ENCODE measurements at places on chromosomes 12 and 14.
A peak's percentile ranks its signal among the peaks of the same experiment; 100 is the strongest.

- DNase-seq, result no peak
Measured at GRCh38 chr14:72942934-72943333, 16.7 kb downstream of the DCAF4 start.

- no peak for DNase-seq
Measured at GRCh38 chr14:83101846-83102245, 1568.2 kb upstream of the SEL1L start.

GRCh38 chr12:31390991-31391390 is 65.0 kb upstream of the SINHCAF start:
- DNase-seq, result no peak

- no peak for DNase-seq
Measured at GRCh38 chr12:130982565-130983225, 29.0 kb downstream of the ADGRD1 start.

- DNase-seq, result no peak
Measured at GRCh38 chr12:131041216-131041967, 87.7 kb downstream of the ADGRD1 start.

DNA sequence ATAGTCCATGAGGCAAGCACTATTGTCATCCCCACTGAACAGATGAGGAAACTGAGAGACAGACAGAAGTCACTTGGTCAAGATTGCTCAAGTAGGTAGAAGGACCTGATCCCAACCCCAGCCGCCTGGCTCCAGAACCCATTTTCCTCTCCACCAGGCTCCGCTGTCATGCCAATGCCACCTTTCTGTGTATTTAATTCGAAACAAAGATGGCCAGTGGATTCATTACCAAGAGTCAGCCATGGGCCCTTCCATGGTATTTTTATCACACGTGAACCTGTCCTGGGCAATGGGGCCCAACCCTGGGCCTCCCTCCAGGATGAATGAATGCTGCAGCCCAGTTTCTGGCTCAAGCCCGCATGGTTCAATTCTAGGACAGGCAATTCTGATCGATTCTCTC is 673.4 kb downstream of the BCL11B start:
- DNase-seq, result no peak

DNA sequence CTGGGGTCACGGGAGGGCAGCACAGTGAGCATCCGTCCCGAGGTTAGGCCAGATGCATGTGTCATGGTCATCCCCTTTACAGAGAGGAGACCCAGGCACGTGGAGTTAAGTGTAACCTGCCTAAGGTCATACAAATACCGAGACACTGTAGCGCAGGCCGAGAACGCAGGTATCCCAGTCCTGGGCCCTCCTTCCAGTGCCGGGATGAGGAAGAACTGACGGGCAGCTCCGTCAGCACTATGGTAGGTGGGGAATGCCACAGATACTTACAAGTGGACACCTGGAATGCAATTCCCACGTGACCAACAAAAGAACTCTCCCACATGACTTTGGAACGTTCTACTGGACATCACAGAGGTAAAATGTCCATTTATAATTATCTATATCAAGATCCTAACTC is 8.7 kb upstream of the TMEM229B start:
- no peak for DNase-seq

- DNase-seq, result peak; percentile 74
Measured at GRCh38 chr12:130126023-130126432, 36.2 kb upstream of the FZD10 start.

DNA sequence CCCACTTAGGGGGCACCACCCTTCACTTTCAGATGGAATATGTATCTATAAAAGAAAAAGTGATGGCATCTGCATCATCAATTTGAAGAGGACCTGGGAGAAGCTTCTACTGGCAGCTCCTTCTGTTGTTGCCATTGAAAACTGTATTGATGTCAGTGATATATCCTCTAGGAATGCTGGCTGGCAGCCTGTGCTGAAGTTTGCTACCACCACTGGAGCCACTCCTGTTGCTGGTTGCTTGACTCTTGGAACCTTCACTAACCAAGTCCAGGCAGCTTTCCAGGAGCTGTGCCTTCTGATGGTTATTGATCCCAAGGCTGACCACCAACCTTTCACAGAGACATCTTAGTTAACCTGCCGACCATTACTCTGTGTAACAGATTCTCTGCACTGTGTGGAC is 44.7 kb downstream of the RIMKLB start:
- DNase-seq, result no peak

- DNase-seq, result no peak
Measured at GRCh38 chr12:95316798-95317197, 99.2 kb downstream of the VEZT start.

- DNase-seq, result no peak
Measured at GRCh38 chr14:31013841-31014240, 11.6 kb upstream of the AP4S1 start.

DNA sequence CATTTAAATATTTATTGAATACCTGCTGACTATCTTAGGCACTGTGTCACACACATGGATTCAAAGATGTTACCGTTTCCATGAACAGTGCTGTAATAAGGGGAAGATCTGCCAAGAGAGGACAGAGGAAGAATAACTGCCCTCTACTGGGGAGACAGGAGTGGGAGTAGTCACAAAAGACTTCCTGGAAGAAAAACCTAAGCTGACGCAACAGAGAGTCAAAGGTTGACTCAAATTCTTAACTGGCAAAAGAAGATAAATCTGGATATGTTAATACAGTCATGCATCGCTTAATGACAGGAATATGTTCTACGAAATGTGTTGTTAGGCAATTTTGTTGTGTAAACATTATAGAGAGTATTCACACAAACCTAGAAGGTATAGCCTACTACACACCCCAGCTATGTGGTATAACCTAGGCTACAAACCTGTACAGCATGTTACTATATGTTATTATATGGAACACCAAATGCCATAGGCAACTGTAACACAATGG is 51.5 kb downstream of the DCAF5 start:
- DNase-seq, result peak; percentile 64

- no peak for DNase-seq
Measured at GRCh38 chr12:62250671-62251608, 9.3 kb upstream of the USP15 start.

DNA sequence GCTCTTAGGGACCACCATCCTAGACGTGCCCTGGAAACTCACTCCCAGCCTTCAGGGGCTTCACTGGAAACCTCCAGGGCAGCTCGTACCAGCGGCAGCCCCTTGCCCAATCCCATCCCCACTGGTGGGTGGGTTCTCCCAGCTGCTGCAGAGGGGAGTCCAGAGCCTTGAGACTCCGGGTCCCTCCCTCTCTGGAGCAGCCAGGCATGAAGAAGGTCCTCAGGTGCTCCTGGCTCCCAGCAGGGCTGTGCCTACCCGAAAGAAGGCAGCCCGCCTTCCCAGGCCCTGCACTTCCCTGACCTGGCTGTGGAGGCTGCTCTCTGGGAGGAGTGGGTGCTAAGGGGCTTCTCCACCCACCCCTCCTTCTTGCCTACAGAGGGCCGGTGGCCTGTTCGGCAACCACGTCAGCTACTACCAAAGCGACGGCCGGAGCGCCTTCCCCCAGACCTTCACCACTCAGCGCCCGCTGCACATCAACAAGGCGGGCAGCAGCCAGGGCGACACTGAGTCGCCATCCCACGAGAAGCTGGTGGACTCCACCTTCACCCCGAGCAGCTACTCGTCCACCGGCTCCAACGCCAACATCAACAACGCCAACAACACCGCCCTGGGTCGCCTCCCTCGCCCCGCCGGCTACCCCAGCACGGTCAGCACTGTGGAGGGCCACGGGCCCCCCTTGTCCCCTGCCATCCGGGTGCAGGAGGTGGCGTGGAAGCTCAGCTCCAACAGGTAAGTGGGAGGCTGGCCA is 115.5 kb upstream of the FKBP4 start:
- no peak for DNase-seq

GRCh38 chr14:22479132-22479531 is 109.9 kb downstream of the DAD1 start:
- DNase-seq, result no peak

DNA sequence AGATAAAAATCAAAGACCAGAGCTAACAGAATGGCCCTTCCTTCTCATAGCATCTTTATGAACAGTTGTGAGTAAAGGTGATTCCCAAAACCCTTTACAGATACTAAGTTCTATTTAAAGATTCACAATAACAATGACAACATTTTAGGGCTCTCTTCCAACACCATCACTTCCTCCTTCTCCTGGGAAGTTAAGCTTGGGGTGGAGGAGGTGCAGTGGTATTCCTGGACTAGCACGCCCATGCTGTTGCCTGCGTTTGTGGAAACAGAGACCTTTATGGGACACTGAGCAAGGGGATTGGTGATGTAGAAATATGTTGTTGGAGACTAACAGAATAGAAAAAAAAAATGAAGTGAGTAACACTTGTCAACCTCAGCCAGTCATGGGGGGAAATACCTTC is 22.5 kb downstream of the SYNE2 start:
- DNase-seq, result no peak

DNA sequence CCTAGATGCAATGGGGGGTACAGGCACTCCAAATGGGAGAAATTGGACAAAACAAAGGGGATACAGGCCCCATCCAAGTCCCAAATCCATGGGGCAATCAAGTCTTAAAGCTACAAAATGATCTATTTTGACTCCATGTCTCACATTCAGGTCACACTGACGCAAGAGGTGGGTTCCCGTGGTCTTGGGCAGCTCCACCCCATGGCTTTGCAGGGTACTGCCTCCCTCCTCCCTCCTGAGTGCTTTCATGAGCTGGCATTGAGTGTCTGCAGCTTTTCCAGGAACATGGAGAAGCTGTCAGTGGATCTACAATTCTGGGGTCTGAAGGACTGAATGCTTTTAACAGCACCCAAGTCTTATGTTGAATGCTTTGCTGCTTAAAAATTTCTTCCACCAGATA is 274.5 kb upstream of the LRIG3 start:
- no peak for DNase-seq

DNA sequence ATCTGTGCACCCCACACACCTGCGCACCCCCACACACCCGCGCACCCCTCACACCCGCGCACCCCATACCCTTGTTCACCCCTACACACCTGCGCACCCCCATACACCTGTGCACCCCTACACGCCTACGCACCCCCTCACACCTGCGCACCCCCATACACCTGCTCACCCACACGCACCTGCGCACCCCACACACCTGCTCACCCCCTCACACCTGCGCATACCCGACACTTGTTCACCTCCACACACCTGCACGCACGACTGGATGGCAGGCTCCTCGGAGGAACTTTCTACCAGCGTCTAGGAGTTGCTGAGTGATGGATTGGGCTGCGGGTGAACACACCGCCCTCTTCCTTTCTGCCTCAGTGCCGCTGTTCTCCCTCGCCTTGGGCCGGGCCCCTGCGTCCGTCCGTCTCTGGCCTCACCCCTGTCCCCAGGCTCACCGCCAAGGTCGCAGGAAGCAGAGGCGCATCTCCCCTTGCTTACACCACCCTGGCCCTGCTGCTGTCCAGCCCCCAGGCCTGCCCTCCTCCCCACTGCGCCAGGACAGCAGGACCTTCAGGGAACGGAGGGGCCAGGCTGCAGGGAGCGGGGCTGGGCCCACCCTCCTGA is 20.7 kb upstream of the TMEM106C start:
- DNase-seq, result no peak

- no peak for DNase-seq
Measured at GRCh38 chr12:31008961-31009840, 64.5 kb upstream of the DDX11 start.

DNA sequence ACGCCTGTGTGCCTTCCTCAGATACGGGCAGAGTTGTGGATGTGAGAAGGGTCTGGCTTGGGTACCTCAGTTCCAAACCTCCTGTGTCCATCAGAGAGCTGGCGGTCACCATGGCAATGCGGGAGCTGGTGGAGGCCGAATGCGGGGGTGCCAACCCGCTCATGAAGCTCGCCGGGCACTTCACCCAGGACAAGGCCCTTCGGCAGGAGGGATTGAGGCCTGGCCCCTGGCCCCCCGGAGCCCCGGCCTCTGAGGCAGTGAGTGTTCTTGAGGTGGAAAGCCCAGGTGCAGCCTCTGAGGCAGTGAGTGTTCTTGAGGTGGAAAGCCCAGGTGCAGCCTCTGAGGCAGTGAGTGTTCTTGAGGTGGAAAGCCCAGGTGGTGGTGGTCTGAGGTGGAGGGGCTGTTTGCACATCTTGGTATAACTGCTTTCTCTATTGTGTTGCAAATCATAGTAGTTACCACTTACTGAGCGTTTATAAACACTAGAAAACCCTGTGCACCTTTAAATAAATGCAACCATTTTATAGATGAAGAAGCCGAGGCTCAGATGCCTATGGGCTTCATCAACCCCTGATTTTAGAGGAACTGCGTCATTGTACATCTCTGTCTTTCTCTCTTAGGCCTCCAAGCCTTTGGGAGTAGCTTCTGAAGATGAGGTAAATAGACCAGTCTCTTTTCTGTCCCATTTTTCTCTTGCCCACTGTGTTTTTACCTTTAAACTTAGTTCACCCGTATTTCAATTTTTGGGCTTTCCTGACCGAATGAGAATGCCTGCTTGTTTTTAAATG is 976 bp downstream of the PEX5 start:
- peak; percentile 38 for DNase-seq

GRCh38 chr12:121513464-121514183 is 67.2 kb downstream of the KDM2B start:
- DNase-seq, result peak; percentile 71

GRCh38 chr14:85315733-85316290 is 214.1 kb upstream of the FLRT2 start:
- no peak for DNase-seq

- no peak for DNase-seq
Measured at GRCh38 chr12:119222222-119222951, 43.7 kb downstream of the HSPB8 start.

DNA sequence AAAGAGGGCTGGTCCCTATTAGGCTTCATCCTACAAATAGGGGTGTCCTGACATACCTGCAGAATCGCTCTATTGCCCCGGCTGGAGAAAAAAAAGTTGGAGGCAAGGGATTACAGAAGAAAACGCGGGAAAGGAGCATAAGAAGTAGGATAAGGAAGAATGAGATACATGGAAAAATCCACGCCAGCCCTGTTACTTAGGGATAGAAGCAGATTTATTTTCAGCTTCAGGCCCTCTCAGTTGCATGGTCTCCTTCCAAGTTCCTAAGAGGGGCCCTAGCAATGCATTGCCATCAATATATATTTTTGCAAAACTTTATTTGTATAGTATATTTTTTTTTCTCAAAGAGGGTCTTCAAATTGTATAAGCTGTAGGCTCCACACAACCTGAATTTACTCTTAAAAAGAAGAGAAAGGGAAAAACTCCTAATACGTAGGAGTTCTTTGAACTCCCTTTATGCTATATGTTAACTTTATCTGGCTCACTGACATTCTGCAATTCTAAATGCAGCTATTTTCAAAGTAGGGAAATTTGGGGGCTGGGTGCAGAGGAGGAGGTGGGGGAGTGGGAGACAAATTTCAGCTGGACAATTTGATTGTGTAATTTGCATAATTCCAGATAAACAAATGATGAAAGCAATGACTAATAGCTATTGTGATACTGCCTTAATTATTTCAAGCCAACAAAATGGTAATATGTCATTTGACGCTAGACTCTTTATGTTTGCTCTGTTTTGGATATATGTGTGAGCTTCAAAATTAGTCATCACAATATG is 137.7 kb upstream of the TRHDE start:
- no peak for DNase-seq

- DNase-seq, result no peak
Measured at GRCh38 chr12:29159661-29160060, 10.6 kb downstream of the FAR2 start.

Measured in urothelium cell line (cell line).